ENCODE measurements at places on chromosomes 4 and X.

GRCh38 chr4:2289955-2290333, 28.0 kb upstream of the MXD4 start:
- DNase-seq = no peak

DNA sequence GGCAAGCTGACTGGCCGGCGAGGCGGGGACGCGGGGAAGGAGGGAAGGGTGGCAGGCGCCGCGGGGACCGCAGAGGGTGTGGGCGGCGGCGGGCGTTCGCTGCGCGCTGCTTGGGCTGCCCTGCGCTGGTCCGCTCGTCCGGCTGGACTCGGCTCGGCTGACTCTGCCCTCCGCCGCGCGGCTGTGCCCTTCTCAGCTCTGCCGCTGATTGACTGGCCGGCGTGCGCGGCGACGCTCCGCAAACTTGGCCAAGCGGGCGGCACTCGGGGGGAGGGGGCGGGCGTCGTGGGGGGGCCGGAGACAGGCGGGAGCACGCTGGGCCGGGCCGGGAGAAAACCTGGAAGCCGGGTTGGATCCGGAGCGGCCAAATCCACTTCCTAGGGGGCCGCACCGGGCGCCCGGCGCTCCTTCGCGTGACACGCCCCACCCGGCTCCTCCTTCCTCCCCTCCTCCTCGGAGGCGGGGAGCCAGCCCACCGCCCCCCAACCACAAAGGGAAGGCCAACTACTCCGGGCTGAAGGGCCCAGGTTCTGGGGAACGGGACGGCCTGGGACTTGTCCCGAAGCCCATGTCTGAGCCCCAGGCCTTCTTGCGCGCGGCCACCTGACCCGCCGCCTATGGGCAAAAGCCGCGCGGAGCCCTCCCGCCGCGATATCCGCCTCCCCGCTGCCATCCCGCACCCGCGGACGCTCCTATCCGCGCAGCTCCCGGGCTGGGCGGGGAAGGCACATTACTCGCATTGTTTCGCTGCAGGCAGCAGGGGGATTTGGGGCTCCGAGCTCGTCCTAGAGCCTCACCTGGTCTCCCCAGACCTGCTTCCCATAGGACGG, at the start of gene GPC4:
GPC4 (minus strand) TSS at position 214 of the 830 bp plus-strand sequence. CDS start 524 bp downstream, outside the sequence.
- DNase-seq = peak; percentile 53

DNA sequence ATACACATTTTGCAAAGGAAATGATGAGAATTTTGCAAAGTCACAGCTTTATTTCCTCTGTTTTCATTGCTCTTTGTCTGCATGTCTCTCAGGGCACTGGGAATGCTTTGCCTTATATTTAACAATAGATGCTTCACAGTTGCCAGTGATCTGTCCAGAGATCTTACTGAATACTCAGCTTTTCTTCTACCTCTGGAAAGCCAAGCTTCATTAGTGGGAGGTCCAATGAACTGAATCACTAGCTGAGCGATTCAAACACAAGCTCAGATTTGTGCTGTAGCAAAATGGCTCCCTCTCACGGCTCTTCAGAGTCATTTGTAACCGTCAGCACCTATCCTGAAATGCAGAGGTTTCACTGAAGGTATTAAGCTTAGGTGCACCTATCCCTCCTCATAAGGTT, 138.9 kb downstream of the DCLK2 start:
- no peak for DNase-seq

DNA sequence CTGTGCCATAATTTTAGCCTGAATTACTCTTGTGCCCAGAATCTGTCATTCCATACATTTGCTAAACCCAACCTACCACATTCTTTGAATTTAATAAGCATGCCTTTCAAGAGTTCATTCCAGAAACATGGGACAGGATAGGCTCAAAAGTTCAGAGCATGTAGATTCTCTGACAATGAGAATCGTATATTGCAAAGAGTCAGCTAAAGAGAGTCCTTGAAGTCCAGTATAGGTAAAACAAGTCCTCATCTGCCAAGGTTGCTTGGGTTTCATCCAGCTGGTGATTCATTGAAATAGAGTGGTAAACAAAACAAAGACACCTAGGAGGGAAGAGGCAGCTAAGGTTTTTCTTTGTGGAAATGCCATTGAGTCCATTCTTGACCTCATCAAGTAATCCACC, 249.3 kb upstream of the DIPK2B start:
- DNase-seq = no peak

DNA sequence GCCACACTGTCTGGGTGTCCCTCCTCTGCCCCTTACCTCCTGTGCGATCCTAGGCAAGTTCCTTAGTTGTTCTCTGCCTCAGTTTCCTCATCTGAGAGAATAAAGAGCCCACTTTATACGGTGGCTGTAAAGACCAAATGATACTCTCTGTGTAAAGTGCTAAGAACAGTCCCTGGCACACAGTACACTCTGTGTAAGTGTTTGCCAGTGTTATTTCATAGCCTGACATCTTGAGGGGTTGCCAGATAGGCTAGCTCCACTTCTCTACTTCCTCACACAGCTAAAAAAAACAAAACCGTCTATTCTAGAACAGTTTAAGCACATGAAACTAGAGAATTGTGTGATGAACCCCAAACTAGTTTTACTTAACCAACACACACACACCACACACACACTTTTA, 17.1 kb downstream of the SPON2 start:
- DNase-seq = no peak

- peak; percentile 42 for DNase-seq
Measured at GRCh38 chr4:111630705-111631104, 514.5 kb upstream of the FAM241A start.

DNA sequence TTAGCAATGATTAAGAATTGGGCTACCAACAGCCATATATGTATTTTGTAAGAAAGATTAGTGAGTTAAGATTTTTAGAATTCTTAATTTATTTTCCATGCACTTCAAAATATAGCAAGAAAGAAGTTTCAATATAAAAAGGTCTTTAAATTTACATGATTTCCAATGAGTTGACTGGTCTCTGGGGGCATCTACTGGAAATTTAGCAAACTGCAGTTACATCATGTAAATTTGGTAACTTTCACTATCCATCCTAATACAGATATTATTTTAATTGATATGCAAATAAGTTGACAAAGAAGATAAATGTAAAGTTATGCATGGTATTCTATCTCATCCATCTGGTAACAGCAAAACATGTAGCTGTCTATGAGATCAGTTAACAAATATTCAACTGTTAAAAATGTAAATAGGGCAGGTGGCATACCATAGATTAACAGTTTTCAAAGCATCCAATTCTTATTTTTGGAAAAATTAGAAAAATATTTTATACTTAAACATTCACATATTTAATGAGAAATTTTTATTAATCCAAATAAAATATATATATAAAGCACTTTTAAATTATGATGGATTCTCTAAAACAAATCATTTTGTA, 29.1 kb downstream of the TTC29 start:
- DNase-seq = no peak

GRCh38 chr4:94523033-94523580, 71.4 kb downstream of the PDLIM5 start:
- DNase-seq = no peak

GRCh38 chr4:143186212-143186611, 1.5 kb downstream of the USP38 start:
- no peak for DNase-seq

GRCh38 chrX:119218198-119218597, 17.9 kb upstream of the PGRMC1 start:
- DNase-seq = no peak

DNA sequence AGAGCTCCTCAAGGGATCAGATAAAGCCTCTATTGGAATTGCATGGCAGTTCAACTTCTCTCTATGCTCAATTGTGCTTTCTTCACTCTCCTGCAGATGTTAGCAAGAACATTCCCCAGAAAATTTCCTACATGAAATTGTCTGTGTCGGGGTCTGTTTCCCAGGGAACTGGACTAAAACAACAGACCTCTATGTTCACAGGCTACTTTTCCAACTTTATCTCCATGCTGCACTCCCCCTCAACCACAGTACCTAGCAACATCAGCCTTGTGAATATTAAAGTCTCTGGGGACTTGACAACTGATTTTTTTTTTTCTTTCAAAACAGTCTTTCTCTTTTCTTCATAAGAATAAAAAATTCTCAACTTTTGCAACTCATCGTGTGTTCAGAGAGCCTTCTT, 1470.8 kb upstream of the ADGRL3 start:
- no peak for DNase-seq

DNA sequence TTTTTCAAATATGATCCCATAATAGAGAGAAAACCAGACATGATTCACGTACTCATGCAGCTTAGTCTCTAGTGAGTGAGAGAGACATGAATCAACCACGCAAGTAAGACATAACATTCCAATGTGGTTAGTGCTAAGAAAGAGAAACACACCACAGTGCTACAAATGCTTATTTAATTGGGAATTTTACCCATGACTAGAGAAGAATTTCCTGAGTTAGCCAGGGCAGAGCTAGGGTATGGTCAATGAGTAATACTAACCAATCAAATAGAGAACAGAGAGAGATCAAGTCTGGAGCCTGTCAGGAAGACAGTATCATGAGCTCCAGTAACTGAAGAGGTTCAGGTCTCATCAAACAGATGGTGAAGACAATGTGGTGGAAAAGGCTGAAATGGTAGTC, 495.2 kb downstream of the PDGFC start:
- DNase-seq = no peak

DNA sequence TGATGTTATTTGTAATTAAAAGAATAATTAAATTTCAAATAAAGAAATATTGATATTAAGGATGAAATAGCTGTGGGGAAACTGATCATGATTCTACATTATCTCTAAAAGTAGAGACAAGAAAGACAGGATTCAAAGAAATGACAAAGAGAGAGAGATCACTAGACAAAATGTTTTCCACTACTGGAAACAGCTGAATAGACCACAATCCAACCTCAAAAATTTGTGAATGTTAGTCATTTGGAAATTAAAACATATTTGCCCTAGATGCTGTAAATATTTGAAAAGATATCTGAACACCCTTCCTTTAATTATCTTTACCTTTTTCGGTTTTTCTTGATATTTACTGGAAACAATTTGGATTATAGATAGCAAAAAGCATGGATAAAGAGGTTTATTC, 414.9 kb downstream of the CENPC start:
- DNase-seq = no peak

- DNase-seq = no peak
Measured at GRCh38 chrX:78111140-78111931, 7.3 kb downstream of the PGK1 start.

- no peak for DNase-seq
Measured at GRCh38 chr4:78418406-78418805, 133.2 kb upstream of the ANXA3 start.

DNA sequence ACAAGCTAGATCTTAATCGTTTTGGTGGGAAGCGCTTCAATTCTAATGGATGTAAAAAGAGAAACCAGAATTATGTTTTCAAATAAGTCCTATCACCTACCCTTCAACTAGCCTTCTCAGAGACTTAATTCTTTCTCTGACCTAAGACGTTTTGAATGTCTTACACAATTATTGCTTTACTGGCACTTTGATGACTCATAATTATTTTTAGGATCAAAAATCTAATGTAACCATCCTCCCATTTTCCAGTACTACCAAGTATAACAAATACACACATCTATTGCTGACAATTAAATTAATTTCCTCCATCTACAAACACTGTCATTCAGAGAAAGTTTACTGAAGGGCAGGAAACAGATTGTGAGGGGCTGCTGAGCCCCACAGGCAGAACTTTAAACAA, 108.6 kb downstream of the PPP3CA start:
- DNase-seq = no peak

GRCh38 chrX:55149242-55149641, 60.4 kb downstream of the PAGE2 start:
- no peak for DNase-seq

DNA sequence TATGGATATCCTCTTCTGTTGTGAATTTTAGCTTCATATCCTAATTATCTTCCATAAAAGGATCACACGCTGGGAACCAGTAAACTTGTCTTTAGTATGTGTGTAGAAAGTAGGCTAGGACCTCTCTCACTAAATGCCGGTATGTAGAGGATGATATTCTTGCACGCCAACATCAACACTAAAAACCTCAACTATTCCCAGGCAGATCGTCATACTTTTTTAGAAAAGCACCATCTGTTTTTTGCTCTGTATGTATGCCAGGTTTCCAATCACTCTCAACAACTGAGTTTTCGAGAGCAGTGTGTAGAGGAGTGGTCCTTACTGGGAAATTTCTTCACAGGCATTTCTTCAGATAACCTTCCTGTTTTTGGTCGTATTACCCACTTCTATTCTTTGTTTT, 283.6 kb downstream of the GALNTL6 start:
- DNase-seq = no peak

DNA sequence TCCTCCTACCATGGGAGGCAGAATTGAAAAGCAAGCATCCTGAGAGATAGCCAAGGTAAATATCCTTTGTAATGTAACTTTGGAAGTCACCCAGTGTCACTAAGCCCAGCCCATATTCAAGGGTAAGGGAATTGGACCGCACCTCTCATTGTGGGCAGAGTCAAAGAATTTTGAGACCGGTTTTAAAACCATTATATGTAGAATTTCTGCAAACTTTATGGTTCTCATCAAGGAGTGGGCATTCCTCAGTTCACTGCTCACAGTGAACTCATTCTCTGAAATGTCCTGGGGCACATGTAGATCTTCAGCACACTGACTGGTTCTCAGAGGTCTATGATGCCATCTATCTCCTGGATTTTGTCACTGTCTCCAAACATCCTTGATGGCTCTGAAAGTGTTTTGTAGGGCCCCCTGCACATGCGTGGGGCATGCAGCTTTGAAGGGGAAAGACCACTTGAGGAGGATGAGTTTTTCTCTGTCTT, 35.3 kb upstream of the CHRNA9 start:
- DNase-seq = no peak

GRCh38 chrX:136574548-136574947, 42.5 kb downstream of the VGLL1 start:
- DNase-seq = no peak

DNA sequence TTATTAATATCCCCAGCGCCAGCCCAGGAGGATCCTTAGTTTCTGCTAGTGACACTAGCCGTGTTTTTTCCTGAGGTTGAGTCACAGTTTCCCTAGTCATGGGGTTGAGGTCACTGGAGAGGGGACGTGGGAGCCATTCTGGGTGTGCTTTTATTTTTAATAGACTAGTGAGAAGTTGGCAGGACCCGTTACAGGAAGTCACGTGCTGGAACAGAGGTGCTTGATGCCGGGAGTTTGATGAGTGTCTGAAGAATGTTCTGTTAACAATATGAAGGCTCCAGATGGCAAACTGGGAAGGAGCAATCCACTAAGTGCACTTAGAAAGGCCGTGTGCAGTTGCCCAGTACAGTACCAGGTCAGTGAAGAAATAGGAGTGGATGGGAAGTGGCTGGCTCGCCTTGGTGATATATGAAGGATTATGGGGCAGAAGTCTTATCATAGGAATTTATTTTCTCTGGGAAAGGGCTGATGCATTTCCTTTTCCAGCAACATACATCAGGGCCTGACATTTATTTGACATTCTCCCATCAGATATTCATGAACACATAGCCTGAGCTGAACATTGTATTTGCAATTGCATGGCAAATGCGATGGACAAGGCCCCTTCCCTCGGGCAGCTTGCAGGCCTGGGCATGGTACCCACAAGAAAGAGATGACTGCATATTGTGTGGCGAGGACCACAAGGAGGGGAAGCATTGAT, 291.8 kb downstream of the FBXW7 start:
- no peak for DNase-seq

- peak; percentile 2 for DNase-seq
Measured at GRCh38 chrX:56798866-56799758, 70.1 kb downstream of the NBDY start.

Data from D341Med (cell line).